ENCODE measurements at places on chromosomes 1 and 21. TPM values are rescaled to one million over a fixed set of nuclear protein-coding genes. Genes with fewer than 3 reads are reported as not detected.

Gene SLFNL1
- total RNA-seq, result 0.23 TPM

Gene SPATA1
- total RNA-seq, result 1.7 TPM

Gene SOD1
- 437 TPM for total RNA-seq

Gene LAMB3
- 6.0 TPM for total RNA-seq

Gene TMEM125
- 0.26 TPM for total RNA-seq

Gene THEMIS2
- total RNA-seq, result 5.8 TPM

Gene TMEM240
- total RNA-seq, result 3.2 TPM

Gene PADI3
- total RNA-seq, result not detected

Gene SERTAD4
- total RNA-seq, result 2.4 TPM

Gene LRRC38
- 0.59 TPM for total RNA-seq

Gene ADGRL2
- 58.7 TPM for total RNA-seq

Gene ANGPTL3
- not detected for total RNA-seq

Gene FAM229A
- 0.93 TPM for total RNA-seq

Gene NTMT2
- 2.6 TPM for total RNA-seq

Gene FAM163A
- 0.07 TPM for total RNA-seq

Gene TMEM200B
- total RNA-seq, result 0.79 TPM

Gene KLHDC8A
- not detected for total RNA-seq

Gene SH3BGRL3
- total RNA-seq, result 21.4 TPM

Gene HFM1
- total RNA-seq, result 1.2 TPM

Gene FAM167B
- total RNA-seq, result 4.7 TPM

Gene CLEC20A
- total RNA-seq, result not detected

Gene ZNF124
- 9.7 TPM for total RNA-seq

Gene CACNA1S
- 0.09 TPM for total RNA-seq

Gene PPM1J
- 5.8 TPM for total RNA-seq

Gene UBE2J2
- total RNA-seq, result 30.0 TPM

Gene NBPF4
- total RNA-seq, result not detected

Gene GJA4
- 15.0 TPM for total RNA-seq

Gene EPHA2
- 25.1 TPM for total RNA-seq

Gene CLDN14
- not detected for total RNA-seq

Gene TM2D1
- 40.1 TPM for total RNA-seq

Gene SLAMF8
- 2.3 TPM for total RNA-seq

Gene MYBPHL
- 0.79 TPM for total RNA-seq

Gene ISG15
- 10.9 TPM for total RNA-seq

Gene C1orf167
- 4.1 TPM for total RNA-seq

Gene BMP8A
- 1.2 TPM for total RNA-seq

Gene CD160
- total RNA-seq, result not detected

Gene NT5C1A
- 59.2 TPM for total RNA-seq

Gene ADGRL4
- 33.8 TPM for total RNA-seq

Gene ANGPTL7
- total RNA-seq, result 0.89 TPM

Gene OR10Z1
- not detected for total RNA-seq

Gene SPRR5
- total RNA-seq, result not detected

Gene NHLH1
- not detected for total RNA-seq

Gene FNDC5
- 71.9 TPM for total RNA-seq

Data from heart right ventricle (tissue), 16 donors.